Amniotic stem cell (primary cell): ENCODE measurements at places on chromosomes 5 and 9.

DNA sequence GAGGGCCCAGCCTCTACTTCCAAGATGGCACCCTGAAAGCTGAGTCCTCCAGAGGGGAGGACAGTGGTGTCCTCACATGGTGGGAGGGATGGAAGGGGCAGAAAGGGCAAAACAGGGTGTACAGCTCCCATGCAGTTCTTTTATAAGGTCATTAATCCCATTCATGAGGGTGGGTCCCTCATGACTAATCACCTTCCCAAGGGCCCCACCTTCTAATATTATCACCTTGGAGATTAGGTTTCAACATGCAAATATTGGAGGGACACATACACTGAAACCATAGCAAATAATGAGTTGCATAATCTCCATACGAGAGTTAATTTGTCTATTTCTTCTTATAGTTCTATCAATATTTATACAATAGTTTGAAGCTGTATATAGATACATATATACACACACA is 5.8 kb upstream of the ZBTB43 start:
- DNase-seq = no peak

DNA sequence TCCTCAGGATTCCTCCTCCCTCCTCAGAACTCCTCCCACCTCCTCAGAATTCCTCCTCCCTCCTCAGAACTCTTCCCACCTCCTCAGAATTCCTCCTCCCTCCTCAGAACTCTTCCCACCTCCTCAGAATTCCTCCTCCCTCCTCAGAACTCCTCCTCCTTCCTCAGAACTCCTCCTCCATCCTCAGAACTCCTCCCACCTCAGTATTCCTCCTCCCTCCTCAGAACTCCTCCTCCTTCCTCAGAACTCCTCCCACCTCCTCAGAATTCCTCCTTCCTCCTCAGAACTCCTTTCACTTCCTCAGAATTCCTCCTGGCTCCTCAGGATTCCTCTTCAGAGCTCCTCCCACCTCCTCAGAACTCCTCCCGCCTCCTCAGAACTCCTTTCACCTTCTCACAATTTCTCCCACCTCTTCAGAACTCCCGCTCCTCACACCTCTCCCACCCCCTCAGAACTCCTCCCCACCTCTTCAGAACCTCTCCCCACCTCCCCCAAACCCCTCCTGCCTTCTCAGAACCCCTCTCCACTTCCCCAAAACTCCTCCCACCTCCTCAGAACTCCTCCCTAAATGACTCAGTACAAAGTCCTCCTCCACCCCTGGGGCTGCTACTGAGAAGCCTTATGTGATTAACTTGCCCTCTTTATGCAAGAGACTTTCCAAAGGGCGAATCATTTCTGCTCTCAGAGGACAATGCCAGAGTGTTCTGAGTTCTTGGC is 23.2 kb downstream of the SLC46A2 start:
- peak; percentile 78 for DNase-seq

- DNase-seq = no peak
Measured at GRCh38 chr9:35226651-35227050, 64.8 kb downstream of the UNC13B start.

DNA sequence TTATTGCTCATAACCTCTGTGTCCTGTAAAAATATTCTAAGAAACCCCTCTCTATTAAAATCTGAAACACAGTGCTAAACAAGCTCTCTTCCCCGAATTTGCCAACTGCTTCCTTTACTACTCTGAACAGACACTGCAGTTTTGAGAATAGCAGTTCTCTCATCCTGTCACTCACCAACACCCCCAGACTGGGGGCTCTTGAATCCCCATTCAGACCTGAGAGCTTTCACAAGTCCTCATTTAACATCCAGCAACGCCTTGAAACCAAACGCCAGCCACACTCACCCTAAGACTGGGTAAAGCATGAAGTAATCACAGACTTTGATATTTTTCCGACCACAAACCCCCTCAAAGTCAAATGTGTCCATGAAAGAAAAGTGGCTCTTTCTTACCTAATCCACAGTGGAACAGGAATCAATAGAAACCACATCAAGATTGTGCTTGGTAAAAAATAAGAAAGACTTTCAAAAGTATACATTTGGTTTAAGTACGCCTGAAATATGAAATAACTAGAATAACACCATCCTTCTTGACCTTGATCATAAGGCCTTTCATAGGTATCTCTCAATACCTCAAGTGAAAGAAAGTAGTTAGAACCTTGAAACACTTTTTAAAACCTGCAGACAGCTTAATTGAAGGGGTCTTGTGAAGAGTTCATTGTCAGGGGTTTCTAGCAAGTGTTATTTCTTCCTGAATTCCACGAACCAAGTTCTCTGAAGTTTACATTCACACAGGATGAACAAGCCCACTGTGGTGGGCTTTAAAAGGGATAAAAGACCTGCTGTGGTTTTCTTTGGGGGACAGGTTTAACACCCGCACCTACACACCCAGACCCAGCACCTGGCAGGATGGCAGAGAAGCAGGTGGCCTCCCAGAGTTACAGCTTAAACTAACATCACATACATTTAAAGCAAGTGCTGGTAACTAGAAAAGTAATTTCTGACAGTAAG is 412.6 kb downstream of the MLLT3 start:
- no peak for DNase-seq

DNA sequence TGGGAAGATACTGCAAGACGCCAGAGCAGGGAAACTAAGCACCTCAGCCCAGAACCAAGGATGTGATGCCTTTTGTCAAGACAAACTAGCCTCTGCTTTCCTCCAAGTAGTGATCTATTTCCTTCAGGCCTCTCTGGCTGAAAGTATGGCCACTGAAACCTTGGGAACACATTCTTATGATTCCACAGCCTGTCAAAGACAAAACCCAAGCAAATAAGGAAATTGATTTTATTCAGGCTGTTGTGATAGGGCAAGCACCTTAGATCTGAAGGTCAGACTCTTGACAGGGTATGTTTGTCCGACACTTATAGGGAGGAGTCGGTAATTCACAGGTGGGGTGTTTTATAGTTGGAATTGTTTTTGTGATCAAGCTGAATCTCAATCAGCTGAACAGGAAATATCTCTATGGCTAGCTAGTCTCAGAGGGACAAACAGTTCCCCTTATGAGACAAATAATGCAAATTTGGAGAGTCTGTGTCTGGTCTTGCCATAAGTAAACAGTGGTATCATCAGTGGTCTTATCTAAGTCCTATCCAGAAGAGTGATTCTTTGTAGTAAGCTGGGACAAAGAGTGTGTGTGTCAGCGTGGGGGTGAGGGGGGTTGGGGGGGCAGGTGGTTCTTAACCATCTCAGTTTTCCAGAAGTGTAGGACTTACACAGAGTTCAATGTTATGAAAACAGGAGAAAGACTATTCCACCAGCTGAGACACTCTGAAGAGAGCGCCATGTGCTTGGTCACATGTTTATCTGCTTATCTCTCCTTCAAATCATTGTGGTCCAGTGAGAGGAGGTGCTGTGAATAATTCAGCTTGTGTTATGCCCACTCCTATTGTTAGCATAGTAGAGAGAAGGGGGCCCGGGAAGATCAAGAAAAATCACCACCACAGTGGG is 6.7 kb upstream of the ZCCHC10 start:
- DNase-seq = no peak

- DNase-seq = no peak
Measured at GRCh38 chr9:77811832-77812231, 163.7 kb upstream of the GNA14 start.

DNA sequence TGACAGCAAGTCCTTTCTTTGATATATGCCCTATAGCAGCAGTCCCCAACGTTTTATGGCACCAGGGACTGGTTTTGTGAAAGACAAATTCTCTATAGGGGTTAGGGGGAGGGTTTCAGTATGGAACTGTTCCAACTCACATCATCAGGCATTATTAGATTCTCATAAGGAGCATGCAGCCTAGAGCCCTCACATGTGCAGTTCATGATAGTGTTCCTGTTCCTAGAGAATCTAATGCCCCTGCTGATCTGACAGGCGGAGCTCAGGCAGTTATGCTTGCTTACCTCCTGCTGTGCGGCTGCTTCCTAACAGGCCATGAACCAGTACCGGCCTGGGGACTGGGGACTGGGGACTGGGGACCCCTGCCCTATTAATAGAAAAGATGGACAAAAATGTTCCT is 2.7 kb upstream of the RAPGEF6 start:
- DNase-seq = no peak

GRCh38 chr5:68407311-68408239 is 192.0 kb downstream of the PIK3R1 start:
- DNase-seq = no peak

DNA sequence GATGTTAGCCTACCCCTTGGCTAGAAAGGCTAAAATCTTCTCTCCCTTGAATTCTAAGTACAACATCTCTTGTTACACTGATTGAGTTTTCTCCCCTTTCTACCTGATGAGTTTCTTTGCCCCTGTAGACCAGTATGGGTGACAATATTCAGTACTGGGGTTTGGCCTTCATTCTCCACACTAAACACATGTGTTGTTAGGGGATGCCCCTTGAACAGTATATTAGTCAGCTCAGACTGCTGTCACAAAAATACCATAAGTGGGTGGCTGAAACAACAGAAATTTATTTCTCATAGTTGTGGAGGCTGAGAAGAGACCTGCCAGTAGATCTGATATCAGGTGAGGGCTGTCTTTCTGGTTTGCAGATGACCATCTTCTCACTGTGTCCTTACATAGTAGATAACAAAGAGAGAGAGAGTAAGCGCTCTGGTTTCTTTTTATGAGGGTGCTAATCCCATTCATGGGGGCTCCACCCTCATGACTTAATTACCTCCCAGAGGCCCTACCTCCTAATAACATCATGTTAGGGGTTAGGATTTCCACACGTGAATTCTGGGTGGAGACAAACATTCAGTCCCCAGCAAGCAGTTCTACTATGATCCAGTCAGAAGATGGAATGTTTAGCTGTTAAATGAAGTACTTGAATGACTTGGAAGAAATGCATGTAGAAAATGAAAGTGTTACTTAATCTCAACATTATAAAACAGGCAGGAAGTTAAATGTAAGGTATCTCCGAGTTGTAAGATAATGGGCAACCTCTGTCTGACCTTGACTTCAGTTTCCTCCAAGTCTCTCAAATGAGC is 17.5 kb downstream of the VLDLR start:
- no peak for DNase-seq
